A549 treated with Mapracorat at 1 μM for 4 hours (cell line): ENCODE measurements at places on chromosomes 5 and 9. TPM values are rescaled to one million over a fixed set of nuclear protein-coding genes. Genes with fewer than 3 reads are reported as not detected.

BAAT gene
- 0.23 to 0.45 TPM (median 0.35 TPM) in 5 replicates for total RNA-seq

SPATA31D4 gene
- not detected in 5 replicates for total RNA-seq

NUTM2G gene
- total RNA-seq, result not detected in 5 replicates

ANGPTL2 gene
- total RNA-seq, result not detected in 5 replicates

TAF11L10 gene
- not detected in 5 replicates for total RNA-seq

UQCRQ gene
- total RNA-seq, result 399 to 559 TPM (median 531 TPM) in 5 replicates

BTNL9 gene
- total RNA-seq, result 0.56 to 1.2 TPM (median 0.95 TPM) in 5 replicates

UIMC1 gene
- total RNA-seq, result 40.5 to 45.7 TPM (median 43.2 TPM) in 5 replicates

ZNF366 gene
- not detected in 5 replicates for total RNA-seq

PCDHGA6 gene
- 0.13 to 0.27 TPM (median 0.21 TPM) in 5 replicates for total RNA-seq

SLC35A4 gene
- total RNA-seq, result 74.1 to 79.0 TPM (median 75.3 TPM) in 5 replicates

F2R gene
- 38.2 to 57.1 TPM (median 52.3 TPM) in 5 replicates for total RNA-seq
